ENCODE measurements at places on chromosomes 1 and 21.

- no peak for DNase-seq
Measured at GRCh38 chr1:2351723-2352122, 39.6 kb downstream of the MORN1 start.

GRCh38 chr1:177744906-177745305, 225.0 kb downstream of the SEC16B start:
- no peak for DNase-seq

DNA sequence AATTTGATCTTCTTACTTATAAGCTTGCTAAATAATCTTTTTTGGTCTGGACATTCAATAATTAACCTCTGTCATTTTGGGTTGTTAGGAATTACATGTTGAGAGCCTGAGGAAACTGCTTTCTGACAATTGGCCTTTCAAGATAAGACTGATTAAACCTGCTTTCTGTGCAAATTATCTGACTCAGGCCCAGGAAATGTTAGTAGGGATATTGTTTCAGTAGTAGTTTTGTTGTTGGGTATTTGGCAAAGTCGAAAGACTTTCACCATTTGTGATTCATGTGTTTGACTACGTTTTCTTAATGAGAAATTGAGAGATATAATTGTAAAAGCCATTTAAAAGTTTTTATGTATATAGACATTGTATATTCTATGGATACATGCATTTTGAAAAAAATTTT, 81.1 kb upstream of the GPR88 start:
- DNase-seq, result no peak

- no peak for DNase-seq
Measured at GRCh38 chr1:188170935-188171334, 1342.2 kb downstream of the PLA2G4A start.

DNA sequence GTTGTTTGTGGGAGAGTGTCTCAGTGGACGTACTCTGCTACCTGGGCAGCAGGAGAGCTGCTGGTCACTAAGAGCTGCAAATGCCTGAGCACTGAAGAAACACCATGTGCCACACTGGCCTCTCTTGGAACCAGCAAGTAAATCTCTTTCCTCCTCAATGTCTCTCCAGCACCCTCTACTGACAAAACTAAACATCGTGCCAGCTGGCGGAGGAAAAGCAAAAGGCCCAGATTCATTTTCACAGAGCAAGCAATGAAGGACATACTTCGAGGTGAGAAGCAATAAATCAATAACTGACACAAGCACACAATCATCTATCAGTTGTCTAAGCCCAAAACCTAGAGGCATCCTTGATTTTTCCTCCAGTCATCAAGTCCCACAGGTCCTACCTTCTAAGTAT, 78.1 kb downstream of the RERE start:
- no peak for DNase-seq

- no peak for DNase-seq
Measured at GRCh38 chr1:181149326-181150125, 61.0 kb downstream of the IER5 start.

- no peak for DNase-seq
Measured at GRCh38 chr1:89844860-89845259, 24.0 kb downstream of the LRRC8D start.

DNA sequence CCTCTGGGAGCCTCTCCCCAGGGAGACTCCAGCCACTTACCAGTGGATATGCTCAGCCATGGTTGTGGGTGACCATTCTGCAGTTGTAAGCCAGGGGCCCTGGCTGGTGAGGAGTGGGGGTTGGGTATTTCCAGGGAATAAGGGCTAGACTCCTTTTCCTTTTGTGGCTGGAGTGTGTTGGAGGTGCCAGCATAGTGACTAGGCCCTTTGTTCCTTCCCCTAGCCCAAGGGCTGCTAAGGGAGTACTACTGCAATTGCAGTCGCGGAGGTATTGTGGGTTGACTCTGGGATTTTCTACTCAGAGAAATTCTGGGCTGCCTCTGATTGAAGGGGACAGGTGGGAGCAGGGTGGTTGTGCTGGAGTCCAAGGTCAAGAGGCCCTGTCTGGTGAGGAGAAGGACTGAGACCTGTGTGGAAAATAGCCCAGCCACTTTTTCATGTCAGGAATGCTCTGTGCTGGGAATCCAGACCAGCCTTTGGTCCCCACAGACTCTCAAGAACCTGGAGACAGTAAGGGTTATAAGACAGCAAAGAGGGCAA, 43.1 kb downstream of the MROH9 start:
- DNase-seq, result no peak

DNA sequence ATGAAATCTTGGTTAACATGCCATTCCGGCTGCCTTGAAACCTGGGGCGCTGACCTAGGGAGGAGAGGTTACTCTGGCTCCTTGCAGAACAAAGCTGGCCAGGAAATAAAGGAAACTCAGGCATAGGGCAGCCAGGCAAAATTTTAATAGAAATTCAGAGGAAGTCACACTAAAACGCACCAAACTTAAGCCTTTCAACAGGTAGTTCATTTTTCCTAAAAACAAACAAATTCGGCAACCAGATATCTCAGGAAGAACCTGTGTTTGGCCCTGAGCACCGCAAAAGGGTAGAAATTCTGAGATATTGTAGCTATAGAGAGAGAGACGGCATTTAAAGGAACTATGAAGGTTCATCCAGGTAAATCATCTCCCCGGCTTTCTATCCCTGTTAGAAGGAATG, 13.1 kb downstream of the LYST start:
- DNase-seq, result no peak

GRCh38 chr1:170864876-170865538, 70.3 kb upstream of the MROH9 start:
- DNase-seq, result no peak

- DNase-seq, result no peak
Measured at GRCh38 chr21:44728716-44729115, 17.3 kb upstream of the TSPEAR start.

- no peak for DNase-seq
Measured at GRCh38 chr1:66296951-66297350, 237.0 kb upstream of the SGIP1 start.

GRCh38 chr1:227059076-227059475, 119.0 kb downstream of the COQ8A start:
- no peak for DNase-seq

- DNase-seq, result no peak
Measured at GRCh38 chr1:7500381-7501083, 270.6 kb upstream of the VAMP3 start.

DNA sequence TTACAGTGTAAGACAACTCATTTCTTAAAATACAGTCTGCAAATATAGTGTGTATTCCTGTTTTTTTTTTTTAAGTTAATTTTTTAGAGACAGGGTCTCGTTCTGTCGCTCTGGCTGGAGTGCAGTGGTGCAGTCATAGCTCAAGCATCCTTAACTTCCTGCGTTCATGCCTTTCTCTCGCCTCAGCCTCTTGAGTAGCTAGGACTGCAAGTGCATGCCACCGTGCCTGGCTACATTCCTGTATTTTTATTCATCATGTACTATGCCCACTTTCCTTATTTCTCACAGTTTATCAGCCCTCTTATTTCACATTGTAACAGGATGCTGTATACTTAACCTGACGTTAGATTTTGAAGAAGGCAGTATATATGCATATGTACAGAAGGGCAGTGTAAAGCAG, 26.7 kb downstream of the MIER1 start:
- no peak for DNase-seq

- peak; percentile 71 for DNase-seq
Measured at GRCh38 chr21:44930543-44930981, 9.3 kb upstream of the SLX9 start.

- DNase-seq, result no peak
Measured at GRCh38 chr1:82515650-82516049, 714.9 kb downstream of the ADGRL2 start.

DNA sequence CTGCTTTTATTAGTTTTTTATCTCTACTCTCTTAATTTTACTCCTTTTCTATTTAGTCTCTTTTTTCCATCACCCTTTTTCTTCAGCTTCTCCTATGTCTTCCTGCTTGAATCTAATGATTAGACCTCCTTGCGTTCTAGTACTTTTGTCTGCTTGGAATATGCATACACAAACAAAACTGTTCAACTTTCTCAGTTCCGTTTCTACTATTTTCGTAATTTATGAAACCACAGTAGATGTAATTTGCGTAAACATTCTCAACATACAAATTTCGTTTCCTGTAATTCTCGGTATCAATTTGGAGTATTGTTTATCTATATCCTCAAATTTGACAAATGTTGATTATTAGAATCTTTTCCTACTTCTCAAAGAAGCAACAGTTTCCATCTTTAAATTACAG, 772.5 kb downstream of the USP25 start:
- DNase-seq, result no peak

DNA sequence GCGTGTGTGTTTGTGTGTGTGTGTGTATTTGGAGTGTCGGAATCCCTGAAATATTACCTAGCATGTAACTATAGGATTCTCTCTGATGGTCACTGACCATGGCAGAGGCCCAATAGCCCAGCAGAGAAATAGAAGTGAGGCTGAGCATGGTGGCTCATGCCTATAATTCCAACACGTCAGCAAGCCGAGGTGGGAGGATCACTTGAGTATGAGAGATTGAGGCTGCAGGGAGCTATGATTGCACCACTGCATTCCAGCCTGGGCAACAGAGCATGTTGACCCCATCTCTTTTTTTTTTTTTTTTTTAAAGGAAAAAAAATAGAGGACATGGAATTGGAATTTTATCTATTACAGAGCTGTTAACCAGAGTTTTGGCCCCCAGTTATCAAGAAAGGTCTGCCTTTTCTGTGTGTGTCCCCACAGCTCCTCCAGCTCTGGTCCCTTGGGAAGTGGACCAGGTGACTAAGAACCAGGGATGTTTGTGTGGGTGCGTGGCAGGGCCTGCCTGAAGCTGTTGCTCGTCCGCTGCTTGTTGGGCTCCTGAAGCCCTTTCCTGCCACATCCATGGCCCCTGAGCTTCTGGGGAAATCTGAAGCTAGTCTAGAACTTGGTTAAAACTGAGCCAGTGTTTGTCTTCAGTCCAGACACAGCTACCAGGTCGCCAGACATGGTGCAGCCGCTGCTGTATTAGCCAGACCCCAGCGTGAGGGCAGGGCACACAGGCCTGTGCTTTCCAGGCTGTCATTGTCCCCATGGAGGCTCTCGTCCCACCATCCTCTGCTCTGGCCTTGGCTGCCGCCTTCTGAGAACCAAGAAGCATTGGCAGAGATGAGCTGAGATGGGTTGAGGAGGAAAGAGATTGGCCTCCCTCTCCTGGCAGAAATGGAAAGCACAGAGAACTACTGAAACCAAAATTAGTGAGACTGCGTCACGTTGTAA, 25.5 kb downstream of the CAPN9 start:
- DNase-seq, result no peak

- no peak for DNase-seq
Measured at GRCh38 chr1:180365039-180365438, 135.0 kb downstream of the LHX4 start.

- DNase-seq, result no peak
Measured at GRCh38 chr1:244778344-244778743, 57.1 kb upstream of the COX20 start.

DNA sequence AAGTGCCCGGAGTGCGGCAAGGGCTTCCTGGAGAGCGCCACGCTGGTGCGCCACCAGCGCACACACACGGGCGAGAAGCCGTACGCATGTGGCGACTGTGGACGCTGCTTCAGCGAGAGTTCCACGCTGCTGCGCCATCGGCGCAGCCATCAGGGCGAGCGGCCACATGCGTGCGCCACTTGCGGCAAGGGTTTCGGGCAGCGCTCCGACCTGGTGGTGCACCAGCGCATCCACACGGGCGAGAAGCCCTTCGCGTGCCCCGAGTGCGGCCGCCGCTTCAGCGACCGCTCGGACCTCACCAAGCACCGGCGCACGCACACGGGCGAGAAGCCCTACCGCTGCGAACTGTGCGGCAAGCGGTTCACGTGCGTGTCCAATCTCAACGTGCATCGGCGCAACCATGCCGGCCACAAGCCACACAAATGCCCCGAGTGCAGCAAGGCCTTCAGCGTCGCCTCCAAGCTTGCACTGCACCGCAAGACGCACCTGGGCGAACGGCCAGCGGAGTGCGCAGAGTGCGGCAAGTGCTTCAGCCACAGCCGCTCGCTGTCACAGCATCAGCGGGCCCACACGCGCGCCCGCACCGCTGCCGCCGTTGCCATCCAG, 10.0 kb downstream of the ZNF672 start:
- DNase-seq, result no peak

DNA sequence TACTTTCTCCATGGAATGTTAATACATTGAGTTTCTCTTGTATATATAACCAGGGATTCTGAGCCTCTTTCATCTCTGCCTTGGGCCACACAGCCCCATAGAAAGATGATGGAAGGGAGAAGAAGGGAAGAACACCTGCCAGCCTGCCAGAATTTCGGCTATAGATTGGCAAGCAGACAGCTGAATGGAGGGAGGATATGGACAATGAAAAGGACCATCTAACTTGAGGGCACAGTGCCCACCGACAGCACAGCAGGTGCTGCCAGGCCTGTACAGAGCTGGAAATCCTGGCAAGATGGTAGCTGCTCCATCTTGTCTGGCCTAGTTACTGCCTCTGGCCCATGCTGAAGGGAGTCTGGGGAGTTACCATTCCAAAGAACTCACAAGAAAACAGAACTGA, 244.3 kb downstream of the FGGY start:
- no peak for DNase-seq

DNA sequence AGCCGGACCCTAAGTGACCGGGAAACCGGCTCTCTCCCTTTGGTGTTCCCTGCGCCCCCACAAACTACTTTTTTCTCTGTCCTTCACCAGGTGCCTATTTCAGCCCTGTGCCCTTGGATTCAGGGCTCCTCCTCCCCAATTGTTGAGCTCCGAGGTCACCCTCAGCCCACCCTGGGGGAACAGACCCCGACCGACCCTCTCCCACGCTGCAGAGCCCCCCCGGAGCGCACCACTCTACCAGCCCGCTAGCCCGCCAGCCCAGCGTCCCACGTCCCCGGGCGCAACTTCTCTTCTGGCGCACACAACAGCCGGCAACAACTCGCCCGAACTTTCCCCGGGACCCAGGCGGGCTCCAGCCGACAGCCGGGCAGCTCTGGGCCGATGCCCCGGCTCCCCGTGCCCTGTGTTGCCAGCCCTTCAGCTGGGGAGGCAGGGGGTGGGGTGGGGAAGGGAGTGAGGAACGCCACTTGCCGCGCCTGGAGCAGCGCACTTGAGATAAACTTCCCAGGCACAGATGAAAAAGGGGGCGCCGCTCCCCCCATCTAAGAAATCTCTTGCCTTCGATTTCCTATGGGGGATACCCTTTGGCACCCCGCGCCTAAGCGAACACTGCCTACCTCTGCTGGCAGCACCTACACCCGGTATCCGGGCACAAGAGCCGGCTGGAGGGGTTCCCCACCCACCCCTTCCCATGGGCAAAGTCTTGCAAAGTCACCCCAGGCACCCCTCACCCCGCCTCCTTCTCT, 997 bp downstream of the CASZ1 start:
- no peak for DNase-seq

GRCh38 chr1:201359873-201360210, 17.6 kb downstream of the TNNT2 start:
- DNase-seq, result no peak

DNA sequence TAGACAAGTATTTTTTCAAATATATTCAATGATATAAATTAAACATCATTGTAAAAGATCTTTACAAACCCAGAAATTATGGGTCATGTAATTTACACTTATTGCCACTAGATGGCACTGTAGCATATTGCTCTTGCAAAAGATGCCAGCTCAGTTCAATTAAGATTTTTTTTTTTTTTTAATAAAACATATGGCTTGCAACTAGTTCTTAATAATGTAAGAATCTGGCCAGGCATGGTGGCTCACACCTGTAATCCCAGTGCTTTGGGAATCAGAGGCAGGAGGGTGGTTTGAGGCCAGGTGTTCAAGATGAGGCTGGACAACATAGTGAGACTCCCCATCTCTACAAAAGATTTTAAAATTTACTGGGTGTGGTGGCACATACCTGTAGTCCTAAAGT, 49.4 kb upstream of the DESI2 start:
- no peak for DNase-seq

Data from stimulated activated CD8-positive, alpha-beta memory T cell treated with anti-CD3 and anti-CD28 coated beads, Interleukin-4, amount 100 ng/mL, for 4 hours (primary cell).